ENCODE measurements at places on chromosomes 13 and 19. TPM values are rescaled to one million over a fixed set of nuclear protein-coding genes. Genes with fewer than 3 reads are reported as not detected.

The IGFL3 gene
- total RNA-seq, result not detected

The BEST2 gene
- not detected for total RNA-seq

The GJA3 gene
- 0.31 TPM for total RNA-seq

The SIGLEC14 gene
- total RNA-seq, result 2.7 TPM

The CLDN10 gene
- 4.7 TPM for total RNA-seq

The METTL21C gene
- total RNA-seq, result not detected

The TLE6 gene
- 6.3 TPM for total RNA-seq

The KLF1 gene
- 3.0 TPM for total RNA-seq

DNA sequence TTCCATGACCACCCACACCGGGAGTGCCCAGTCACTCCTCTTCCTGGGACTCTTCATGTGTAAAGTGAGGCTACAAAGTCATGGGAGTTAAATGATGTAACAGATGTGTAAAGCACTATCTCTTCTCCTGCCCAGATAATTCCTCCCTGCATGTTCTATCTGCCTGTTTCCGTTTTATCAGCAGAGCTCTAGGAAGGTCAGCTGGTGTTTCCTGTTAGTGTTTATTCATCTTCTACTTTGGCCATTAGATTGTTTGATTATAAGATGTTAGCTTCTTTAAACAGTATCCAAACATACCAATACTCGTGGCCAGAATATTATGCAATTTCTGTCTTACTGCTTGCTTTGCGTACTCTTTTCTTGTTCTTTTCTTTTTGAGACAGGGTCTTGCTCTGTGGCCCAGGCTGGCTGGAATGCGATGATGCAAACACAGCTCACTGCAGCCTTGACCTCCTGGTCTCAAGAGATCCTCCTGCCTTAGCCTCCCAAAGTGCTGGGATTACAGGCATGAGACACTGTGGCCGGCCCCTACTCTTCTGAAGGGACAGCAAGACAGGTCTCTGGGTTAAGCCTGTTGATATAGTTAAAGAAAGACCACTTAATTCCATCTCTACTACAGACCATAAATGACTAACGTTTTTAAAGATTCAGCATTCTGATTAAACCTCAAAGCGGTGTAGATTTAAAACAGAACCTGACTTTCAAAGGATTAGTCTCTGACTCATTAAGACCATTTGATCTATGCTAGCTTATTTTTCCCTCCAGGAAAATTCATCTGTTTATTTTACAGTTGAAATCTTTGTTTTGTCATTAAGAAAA, 97.4 kb upstream of the AKAP11 start:
- DNase-seq, result peak; percentile 1

DNA sequence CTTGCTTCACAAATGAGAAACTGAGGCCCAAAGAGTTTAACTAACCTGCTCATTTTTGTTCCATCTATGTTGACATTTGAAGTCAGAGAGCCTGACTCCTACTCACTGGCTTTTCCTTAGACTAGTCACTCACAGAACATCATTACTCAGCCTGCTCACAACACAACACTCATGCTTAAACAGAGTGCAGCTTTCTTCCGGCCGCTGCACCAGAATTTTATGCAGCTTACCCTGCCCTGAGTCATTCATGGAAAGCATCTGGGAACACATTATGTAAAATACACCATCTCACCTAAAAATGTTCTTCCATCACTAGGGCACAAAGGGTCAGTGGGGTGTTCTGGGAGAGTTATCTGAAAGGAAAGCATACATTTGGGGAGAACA, 303.4 kb downstream of the SPRY2 start:
- no peak for DNase-seq

DNA sequence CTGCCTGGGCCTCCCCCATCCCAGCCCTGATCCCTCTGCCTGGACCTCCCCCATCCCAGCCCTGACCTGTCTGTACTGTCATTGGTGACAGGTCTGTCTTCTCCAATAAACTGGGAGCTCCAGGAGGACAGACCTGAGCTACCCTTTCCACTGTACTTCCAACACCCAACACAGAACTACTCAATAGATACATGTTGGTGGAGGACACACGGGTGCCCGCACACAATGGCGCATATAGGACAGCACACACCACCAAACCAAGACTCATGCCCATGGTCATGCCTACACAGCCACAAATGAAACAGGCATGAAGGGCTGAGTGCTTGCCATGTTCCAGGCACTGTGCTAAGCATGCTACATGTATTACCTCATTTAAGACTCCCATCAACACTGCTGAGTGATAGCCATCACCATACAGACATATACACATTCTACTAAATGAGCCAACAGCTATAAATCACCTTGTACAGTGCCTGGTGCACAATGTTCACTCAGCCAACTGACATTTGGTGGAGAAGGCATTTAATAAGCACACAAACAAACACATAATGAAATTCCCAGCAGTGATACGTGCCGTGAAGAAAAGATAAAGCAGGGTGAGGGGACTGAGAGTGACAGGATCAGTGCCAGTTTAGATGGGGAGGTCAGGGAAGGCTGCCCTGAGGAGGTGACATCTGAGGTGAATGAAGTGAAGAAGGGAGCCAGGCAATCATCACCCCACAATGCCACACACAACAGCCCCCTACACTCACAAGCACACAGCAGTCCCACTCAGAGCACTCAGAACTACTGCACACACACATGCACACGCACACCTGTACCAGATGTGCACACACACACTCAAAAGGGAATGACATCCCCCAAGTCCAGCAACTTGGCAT, 857 bp downstream of the POU2F2 start:
- no peak for DNase-seq

GRCh38 chr19:38989066-38989605, 13.6 kb upstream of the FBXO17 start:
- peak; percentile 36 for DNase-seq

DNA sequence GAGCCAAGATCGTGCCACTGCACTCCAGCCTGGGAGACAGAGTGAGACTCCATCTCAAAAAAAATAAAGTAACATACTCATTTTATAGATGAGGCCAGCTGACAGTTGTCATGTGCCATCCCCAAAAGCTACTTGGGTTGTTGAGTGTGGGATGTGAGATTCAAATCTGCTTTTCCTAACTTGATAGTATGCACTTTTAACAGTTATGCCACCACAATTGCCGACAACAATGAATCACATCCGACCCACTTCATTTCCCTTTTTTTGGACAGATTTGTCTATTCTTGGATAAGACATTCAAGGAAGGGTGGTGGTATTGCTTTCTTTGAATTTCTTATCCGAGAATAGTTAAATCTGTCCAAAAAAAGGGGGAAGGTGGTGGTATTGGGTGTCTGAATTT, 16.3 kb upstream of the DNMT1 start:
- no peak for DNase-seq

DNA sequence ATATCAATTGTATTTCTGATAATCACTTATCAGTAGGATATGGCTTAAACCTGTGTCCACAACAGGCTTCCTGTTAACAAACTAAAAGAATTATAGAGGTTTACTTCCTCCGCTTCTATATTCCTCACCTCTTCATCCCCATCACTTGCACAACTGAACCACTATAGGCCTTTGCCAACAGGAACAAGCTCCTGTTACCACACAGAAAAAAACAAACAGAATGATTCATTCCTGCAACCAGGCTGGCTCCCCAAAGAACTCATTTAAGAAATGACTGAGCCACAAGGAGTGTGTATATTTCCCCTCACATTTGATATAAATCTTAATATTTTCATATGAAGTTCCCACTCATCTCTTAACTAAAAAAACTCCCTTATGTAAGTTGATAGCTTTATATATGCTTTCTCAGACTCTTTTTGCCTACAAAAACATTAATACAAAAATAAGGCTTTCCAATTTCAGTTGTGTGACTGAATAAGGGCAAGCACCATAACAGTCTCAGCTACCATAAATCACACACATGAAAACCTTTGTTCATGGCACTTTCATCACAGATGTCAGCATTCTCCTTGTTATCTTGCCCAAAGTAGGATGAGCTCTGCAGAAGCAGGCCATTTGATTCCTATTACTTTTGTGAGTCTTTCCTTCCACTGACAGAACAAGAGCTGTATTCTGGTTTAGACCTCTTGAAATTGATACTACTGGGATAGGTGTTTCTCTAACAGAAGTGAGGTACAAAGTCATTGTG, 366.8 kb downstream of the SLITRK1 start:
- no peak for DNase-seq

DNA sequence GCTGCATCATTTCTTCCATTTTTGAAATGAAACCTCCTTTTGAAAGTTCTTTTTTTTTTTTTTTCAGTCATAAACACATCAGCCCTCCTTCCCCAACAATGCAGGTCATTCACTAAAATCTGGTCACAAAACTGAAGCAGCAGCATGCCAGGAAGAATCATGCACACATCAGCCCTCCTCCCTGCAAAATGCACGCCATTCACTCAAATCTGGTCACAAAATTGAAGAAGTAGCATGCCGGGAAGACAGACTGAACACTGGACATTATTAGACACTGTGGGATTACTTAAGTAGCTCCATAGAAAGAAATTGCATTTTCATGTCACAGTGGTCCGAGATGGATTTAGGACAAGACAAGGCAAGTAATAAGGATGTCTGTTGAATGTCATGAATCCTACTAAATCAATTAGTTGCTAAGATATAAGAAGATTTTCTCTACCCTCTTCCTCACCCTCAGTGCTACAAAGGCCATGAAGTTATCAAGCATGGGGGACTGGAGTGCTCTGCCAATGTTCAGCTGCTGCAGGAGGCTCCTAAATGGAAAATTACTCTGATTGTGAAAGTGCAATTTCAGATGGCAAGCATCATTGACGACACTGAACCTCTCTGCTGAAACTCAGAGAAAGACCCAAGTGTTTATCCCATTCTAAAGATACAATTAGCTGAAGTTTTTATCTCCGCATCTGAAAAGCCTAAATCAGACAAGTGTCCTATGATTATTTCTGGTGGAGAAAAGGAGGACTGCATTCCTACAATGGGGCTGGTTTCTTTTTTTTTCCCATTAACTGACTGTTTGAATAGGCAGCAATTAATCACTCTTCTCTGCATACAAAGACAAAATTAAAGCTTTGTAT, 913.2 kb downstream of the DIAPH3 start:
- DNase-seq, result no peak

- no peak for DNase-seq
Observed at GRCh38 chr13:66745307-66745706, 484.8 kb downstream of the PCDH9 start.

DNA sequence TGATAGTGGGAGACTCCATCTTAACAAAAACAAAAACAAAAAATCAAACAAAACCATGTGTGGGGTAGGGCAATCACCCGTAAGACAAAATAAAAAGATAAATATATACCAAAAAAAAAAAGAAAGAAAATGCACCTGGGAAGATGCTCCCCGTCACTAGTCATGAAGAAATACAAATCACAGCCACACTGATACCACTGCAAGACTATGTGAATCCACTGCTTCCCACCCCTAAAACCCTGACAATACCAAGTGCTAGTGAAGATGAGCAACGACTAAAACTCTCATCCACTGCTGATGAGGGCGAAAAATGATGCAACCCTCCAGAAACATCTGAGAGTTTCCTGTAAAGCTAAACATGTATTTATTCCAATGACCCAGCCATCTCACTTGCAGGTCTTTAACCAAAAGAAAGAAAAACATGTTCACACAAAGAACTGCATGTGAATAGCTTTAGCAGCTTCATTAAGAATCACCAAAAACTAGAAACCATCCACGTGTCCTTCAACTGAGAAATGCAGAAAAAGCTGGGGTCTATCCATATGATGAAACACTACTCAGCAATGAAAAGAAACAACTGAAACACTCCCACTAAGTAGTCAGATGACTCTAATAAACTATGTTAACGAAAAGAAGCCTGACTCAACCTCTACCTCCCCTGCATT, 31.7 kb downstream of the BRD4 start:
- no peak for DNase-seq

DNA sequence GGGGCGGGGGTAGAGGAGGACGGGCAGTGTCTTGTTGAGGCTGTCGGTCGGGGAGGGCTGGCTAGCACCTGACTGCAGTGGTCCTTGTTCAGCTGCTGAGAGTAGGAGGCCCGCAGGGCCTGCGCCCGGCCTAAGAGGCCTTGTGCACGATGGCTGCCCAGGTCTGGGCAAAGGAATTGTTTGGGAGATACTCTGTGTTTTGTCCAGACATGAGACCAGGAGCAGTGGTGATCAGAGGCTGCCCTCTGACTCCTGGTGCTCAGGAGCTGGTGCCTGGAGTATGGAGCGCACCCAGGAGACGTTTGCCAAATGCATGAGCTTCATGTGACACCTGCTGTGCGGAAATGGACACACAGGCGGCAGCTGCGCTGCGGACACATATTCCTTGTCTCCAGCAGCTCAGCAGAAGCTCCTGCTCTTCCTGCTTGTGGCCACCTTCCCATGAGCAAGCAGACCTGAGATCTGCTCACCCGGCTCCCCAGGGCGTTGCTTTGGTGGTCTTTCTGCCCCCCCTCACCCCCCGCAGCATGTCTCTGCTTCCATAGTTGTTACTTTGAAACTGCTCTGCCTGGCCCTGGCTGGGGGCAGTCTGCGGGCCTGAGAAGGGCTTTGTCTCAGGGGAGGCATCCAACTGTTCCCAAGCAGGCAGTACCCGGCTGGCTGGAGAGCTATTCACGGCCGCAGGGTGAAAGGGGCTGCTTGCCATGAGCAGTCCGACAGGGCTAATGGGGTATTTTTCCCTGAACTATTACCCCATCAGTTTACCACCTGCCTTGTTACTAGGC, 163.9 kb downstream of the TEX29 start:
- DNase-seq, result no peak

- no peak for DNase-seq
Observed at GRCh38 chr19:49746206-49746958, 16.7 kb downstream of the TSKS start.

DNA sequence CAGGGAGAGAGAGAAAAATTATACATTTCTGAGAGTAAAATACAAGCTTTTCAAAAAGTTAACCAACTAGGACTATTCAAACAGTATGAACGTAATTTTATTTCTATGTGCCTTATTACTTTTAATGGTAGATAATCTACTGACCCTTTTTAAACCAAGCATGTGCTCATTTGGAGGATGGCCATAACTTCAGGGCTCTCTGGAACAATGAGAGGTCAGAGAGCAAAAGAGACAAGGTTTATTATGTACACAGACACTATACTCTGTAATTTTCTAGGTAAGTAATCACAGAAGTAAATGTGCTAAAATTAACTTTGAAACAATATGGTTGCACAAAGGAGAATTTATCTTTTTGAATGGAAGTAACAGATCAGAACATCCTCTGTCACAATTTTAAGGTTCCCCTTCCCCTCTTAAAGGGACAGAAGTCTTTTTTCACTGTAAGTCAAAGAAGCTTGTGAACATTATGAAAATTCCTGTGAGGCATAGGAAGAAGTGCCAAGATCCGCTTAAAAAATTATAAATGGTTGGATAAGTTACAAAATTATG, 1.0 kb downstream of the POSTN start:
- no peak for DNase-seq

- peak; percentile 46 for DNase-seq
Observed at GRCh38 chr19:42330241-42330711, 4.8 kb downstream of the MEGF8 start.

- no peak for DNase-seq
Observed at GRCh38 chr19:39334444-39334976, 1.3 kb downstream of the GMFG start.

DNA sequence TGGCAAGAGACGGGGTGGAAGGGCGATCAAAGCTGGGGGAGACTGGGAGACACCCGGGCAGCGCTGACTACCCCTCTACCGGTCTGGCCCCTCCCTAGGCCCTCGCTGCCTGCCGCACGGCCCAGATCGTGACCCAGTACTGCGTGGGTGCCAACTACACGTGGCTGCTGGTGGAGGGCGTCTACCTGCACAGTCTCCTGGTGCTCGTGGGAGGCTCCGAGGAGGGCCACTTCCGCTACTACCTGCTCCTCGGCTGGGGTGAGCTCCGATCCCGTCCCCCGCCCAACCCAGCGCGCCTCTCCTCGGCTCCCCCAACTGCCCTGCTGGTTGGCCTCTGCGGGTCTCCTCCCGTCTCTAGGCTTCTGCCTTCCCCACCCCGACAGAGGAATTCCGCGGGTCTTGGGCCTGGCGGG, 8.8 kb downstream of the GIPR start:
- no peak for DNase-seq

Measured in lung (tissue), 17 donors.